ENCODE measurements at places on chromosomes 4 and X.

- DNase-seq, result peak; percentile 85
Measured at GRCh38 chr4:61583696-61584095, 383.6 kb downstream of the ADGRL3 start.

GRCh38 chrX:131792789-131793462 lies 230.2 kb upstream of the STK26 start:
- no peak for DNase-seq

GRCh38 chr4:48195374-48195773 lies 61.3 kb upstream of the TXK start:
- DNase-seq, result peak; percentile 63

DNA sequence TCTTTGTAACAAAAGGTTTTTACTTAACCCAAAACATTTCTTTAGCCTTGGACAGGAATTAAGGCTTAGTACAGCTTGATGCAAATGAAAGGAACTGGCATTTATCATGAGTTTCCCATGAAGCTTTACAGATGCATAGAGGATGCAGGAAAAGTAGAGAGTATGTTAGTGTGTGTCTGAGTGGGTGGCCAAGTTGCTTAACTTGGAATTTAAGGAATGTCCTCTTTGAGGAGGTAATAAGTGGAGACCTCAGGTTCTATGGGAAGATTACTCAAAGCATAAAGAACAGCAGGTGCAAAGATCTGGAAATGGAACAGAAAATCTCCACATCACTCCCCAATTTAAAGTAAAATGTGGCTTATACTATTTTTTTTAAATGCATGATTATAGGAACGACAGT lies 457.9 kb downstream of the KCNIP4 start:
- no peak for DNase-seq

- no peak for DNase-seq
Measured at GRCh38 chrX:69182818-69183380, 17.6 kb upstream of the PJA1 start.

DNA sequence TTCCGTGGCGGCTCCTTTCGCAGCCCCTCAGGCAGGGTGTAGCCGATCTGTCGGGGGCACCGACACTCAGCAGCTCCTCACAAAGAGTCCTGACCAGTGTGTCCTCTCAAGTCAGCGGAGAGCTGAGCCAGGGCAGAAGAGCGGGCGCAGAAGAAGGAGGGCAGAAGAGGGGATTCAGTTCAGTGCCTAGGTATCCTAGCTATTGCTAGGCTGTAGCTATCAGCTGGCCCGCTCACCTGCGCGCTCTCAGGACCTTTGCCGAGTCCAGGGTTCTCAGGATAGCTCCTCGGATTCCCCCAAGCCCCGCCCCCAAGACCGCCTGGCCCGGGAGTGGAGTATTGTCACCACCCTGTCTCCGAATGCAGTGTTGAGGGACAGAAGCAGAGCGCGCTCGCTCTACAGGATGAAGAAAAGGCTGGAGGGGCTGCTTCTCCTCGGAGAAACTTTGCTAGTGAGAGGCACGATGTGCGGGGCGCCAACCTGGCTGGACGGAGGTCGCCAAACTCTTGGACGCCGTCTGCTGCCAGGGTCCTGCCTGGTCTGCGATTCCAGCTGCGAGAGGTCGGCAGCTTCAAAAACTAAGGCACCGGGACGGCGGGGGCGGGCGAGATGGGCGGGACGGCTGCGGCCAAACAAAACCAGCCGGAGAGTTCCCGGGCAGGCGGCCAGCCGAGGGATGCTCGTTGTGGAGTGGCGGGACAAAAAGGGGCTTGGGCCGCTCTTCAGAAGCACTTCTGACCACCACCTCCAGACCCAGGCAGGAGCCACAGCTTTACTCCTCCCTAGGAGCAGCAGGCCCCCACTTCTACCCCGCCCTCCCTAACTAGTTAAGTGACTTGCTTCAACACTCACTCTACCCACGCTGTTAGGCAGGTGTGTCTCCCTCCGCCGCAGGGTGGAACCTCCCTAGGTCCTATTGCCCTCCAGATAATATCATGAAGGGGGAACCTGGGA lies at the start of gene XKRX:
Gene XKRX (minus strand): TSS at position 258 of the 954 bp plus-strand sequence. CDS start 613 bp downstream, outside the sequence.
- DNase-seq, result no peak

DNA sequence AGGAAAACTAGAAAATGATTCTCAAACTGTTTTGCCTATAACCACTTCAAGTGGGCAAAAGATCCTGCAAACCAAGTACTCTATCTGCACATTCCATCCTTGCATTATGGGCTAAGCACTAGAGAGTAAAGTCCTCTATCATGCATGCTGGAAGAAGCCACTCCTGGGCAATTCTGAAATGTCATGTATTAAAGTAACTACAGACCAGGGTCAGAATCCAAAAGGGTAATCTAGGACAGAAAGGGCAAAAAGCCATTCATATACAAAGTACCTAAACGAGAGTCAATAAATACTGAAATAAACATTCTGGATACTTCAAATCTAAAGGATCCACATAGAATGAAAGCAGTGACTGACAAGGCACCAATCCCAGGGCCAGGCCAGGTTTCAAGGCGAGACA lies 1.0 kb downstream of the SNX12 start:
- DNase-seq, result no peak

DNA sequence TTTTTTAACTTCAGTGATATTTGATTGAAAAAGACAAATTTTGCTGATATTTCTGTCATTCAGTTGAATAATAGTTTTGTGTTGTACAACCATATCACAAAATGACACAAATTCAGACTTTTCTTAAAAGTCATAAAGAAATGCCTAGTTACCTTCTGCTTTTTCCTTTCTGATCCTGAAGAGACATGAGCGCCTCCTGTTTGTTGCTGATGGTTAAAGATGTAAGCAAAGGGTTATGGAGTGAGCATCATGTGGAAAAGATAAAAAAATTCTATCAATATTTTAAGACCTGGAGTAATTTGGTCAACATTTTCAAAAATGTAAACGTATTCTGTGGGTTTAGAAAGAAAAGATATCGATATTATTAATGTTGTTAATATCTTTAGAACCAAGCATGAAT lies 669.9 kb upstream of the NR3C2 start:
- no peak for DNase-seq

GRCh38 chrX:122203399-122203798 lies 980.7 kb upstream of the GRIA3 start:
- no peak for DNase-seq

DNA sequence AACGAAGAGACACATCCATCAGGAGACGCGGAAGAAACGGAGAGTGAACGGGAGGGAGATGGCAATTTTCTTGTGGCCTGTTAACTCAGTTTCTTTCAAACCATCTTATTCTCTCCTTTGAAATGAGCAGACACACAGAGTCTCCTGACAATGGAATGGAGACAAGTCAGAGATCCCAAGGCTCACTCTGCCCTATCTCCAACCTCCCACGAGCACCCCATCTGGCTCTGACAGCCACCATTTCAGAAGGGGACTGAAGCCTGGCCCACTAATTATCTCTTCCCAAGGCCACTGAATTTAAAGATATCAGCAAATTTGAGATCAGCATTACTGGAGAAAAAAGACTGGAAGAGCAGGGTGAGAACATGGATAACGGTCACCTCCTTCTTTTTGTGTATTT lies 215.6 kb downstream of the DHX15 start:
- no peak for DNase-seq

GRCh38 chrX:24870143-24870542 lies 145.6 kb downstream of the ARX start:
- DNase-seq, result peak; percentile 79

GRCh38 chr4:19944806-19945205 lies 306.9 kb upstream of the SLIT2 start:
- no peak for DNase-seq

DNA sequence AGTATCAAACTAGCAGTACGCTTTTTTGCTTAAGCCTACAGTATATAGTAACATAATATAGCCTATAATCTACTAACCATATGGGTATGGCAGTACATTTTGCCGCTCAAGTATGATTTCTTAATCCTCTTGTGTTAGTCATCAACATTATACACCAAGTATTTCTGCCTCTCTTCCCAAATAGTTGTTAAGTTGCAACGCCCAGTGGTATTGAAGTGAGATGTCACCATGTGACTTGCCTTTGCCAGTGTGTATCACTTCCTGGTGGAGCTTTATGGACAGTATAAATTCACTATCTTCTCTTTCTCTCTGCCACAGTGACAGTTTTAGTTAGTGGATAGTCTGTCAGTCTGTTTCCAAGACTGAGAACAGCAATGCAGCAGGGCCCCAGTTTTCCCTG lies 535.5 kb downstream of the PDHA2 start:
- DNase-seq, result no peak

DNA sequence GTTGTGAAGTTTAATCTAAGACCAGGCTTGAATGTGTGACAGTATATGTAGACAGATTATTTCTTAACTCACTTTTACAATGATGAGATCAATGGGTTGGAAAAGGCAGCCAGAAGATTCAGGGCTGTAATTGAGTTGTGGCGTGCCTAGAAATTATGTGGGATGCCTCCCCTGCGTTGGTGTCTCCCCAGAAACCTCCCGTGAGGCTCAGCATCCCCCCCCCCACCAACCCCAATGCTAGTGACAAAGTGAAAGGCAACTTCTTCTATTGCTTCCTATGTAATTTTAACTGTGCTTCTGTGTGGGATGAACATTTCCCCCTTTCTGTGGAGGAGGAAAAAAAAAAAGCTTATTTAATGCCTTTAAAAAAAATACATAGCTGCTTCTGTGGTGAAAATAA lies 297.9 kb downstream of the ARHGAP10 start:
- DNase-seq, result no peak

- peak; percentile 55 for DNase-seq
Measured at GRCh38 chrX:102712981-102713625, 855 bp downstream of the GPRASP2 start.

- peak; percentile 85 for DNase-seq
Measured at GRCh38 chr4:75633846-75634245, 3.5 kb upstream of the CDKL2 start.

DNA sequence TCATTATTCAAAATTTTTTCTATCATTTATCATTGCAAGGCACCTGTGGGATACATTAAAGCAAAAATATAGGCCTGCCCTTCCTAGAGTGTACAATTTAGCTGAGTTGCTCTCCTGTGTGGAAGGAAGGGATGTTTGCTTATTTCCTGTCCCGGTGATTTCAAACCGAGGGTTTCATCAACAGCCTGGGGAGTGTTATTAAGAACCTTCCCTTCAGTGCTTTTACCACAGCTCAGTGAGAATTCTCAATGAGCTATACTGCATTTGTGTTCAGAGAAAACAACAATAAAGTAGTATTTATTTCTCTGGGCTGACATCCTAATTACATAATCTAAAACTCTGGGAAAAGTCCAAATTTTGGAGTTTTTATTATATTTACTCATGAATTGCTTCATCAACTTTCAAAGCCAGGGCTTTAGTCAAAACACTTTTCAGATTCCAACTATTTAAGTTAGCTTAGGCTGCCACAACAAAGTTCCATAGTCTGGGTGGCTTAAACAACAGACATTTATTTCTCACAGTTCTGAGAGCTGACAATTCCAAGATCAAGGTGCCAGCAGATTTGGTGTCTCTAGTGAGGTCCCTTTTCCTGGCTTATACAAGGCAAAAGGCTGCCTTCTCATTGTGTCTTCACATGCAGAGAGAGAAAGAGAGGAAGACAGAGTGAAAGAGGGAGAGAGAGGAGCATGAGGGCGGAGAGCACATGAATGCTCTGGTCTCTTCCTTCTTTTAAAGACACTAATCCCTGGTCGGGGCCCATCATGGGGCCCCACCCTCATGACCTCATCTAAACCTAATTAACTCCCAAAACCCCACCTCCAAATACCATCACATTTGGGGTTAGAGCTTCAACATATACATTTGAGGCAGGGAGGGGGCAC lies 62.6 kb downstream of the MMRN1 start:
- no peak for DNase-seq

- peak; percentile 2 for DNase-seq
Measured at GRCh38 chr4:163582703-163583102, 88.2 kb downstream of the TMA16 start.

GRCh38 chrX:152600853-152601633 lies 36.7 kb upstream of the GABRQ start:
- DNase-seq, result peak; percentile 20

- no peak for DNase-seq
Measured at GRCh38 chr4:858831-859451, 33.0 kb upstream of the CPLX1 start.

GRCh38 chr4:159764343-159764952 lies 661.6 kb downstream of the RAPGEF2 start:
- DNase-seq, result peak; percentile 29

DNA sequence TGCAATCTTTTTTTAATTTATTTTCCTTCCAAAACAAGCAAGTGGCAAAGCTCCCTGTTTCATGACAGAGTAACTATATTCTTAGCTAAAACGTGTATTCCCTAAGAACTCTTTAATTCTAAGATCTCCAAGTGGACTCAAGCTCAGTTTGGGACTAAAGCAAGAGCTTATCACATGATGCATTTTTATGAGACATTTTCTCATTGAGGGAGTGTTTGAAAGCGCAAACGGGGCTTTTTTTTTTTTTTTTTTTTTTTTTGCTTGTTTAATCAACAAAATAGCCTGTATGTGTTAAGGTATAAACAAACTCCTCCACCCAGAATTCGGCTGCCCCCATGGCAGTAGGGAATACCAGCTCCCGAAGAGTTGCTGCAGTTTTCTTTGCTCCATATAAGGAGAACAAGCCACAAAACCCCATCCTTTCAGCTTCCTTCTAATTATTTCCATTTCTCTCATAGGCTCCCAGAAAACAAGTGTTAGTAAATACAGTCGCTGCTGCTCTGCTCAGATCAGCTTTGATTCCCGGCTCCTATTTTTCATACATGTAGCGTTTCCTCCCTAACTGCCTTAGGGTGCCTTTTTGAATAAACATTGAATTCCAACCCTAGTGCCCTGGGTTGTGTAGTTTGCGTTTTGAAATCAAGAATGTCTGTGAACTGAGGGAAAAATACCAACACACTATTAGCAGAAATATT lies 669 bp upstream of the PPARGC1A start:
- DNase-seq, result no peak

GRCh38 chr4:81605271-81605670 lies 133.6 kb upstream of the RASGEF1B start:
- DNase-seq, result no peak

- DNase-seq, result no peak
Measured at GRCh38 chrX:121283921-121284320, 236.5 kb downstream of the GLUD2 start.

- DNase-seq, result no peak
Measured at GRCh38 chrX:129007631-129008030, 515.7 kb downstream of the SMARCA1 start.

GRCh38 chr4:56786955-56787354 lies 34.5 kb downstream of the SPINK2 start:
- peak; percentile 90 for DNase-seq

DNA sequence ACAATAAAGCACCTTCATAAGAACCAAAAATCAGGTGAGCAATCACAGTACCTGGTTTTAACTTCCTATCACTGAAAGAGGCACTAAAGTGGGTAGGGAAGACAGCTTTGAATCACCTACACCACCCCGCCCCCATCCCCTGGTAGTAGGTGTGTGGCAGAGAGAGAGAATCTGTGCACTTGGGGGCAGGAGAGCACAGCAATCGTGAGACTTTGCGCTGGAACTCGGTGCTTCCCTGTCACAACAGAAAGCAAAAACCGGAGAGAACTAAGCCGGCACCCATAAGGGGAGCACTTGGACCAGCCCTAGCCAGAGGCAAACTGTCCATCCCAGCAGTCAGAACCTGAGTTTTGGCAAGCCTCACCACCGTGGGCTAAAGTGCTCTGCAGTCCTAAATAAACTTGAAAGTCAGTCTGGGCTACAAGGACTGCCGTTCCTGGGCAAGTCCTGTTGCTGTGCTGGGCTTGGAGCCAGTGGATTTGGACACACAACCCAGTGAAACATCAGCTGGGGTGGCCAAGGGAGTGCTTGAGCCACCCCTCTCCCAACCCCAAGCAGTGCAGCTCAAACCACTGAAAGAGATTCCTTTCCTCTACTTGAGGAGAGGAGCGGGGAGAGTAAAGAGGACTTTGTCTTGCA lies 32.1 kb downstream of the NDUFB11 start:
- peak; percentile 8 for DNase-seq

GRCh38 chr4:63894161-63894560 lies 515.1 kb downstream of the TECRL start:
- DNase-seq, result no peak

All from fibroblast of lung (primary cell).